ENCODE measurements at places on chromosomes 11 and 22.
A peak's percentile ranks its signal among the peaks of the same experiment; 100 is the strongest.

GRCh38 chr11:95692526-95693260, 96.9 kb downstream of the FAM76B start:
- DNase-seq: no peak

DNA sequence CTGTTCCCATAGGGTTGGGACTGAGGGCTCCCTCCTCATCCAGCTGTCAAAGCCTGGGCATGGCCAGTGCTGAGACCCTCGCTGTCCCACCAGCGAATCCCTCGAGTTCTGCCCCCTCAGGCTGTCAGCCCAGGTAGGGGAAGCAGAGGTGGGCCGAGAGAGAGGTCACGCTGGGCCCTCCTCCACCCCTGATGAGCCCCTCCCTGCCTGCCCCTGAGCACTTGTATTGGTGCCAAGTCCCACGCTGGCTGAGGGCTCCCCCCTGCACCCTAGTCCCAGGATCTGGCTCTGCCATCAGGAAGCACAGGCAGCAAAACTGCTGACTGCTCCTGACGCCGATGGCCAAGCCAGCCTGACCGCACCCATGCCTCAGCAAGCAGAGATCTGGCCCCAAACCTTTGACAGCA, 3.3 kb downstream of the PRR33 start:
- DNase-seq: no peak

DNA sequence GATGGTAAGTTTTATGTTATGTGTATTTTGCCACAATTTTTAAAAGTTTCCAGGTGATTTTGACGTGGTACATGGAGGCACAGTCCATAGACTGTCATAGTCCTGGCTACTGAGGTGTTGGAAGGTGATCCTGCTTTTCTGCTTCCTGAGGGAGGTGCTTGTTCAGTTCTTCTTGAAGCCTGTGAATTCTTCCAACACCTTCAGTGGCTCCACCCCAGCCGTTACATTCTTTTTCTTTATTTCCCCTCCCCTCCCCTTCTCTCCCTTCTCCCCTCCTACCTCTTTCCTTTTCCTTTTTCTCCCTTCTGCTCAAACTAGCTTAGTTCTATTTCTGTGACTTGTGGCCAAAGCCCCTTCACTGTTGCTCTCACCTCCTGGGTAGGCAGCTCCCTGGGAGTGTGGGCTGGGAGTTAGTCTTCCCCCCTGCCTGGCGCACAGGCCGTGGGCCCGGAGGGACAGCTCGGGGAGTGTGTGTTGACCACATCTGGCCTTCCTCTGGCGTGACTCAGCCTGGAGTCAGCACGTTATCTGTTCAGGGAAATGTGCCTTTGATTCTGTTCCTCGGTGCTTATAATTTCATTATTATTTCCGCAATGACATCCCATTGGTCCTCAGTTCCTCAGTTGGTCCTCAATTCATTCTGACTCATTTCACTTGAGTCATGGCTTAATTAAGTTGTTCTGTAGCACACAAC, 566.2 kb downstream of the TBC1D22A start:
- no peak for DNase-seq

DNA sequence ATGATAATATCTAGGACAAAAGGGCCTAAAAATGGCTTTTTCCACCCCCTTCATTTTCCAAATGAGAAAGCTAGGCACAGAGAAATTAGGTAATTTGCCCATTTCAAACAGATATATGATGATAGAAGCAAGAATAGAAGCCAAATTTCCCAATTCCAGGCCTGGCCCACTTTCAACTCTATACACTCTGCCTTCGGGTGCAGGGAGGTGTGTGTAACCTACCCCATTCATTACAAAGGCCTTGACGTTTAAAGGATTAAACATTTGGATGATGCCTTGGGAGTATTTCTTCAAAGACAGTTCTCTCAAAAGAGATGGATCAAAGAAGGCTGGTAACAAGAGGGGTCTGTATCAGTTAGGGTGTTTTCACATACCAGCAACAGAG, 134.1 kb downstream of the CCDC34 start:
- no peak for DNase-seq

- no peak for DNase-seq
Measured at GRCh38 chr11:134215836-134216235, 7.9 kb downstream of the NCAPD3 start.

DNA sequence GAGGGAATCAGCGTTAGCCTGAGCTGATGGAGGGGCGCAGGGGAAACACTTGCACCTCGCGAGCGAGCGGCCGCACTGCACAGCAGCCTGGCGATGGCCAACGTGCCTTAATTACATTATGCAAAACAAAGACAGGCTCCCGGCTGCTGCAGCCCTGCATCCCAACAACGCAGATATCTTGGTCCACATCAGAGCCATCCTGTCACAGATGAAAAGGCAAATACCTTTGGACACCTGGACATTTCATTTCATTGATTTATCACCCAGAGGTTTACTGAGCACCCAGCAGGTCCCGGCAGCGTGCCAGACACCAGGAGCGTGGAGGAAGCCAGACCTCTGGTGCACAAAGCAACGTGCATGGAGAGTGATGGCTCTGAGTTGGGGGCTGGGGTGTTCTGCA, 843.0 kb downstream of the TBC1D22A start:
- no peak for DNase-seq

GRCh38 chr22:44218071-44218470, 37.3 kb downstream of the PARVG start:
- DNase-seq: no peak

- DNase-seq: no peak
Measured at GRCh38 chr22:30175690-30176288, 70.8 kb downstream of the LIF start.

DNA sequence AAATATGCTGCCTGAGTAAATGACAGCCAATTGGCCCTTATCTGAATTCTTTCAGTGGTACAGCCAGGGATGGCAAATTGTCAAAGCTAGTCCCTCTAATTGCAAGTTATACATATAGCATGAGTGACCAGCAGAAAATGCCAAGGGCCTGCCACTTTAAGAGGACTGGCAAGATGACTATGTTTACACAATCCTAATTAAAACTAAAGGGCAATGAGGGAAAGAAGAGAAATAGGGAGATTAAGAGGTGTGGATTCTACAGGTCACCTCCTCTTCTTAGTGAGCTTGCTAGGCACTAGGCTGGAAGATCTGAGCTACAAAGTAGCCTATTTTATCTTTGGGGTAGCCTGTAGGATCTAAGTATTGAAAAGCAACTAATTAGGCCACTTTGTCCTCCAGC, 13.5 kb downstream of the NUMA1 start:
- DNase-seq: no peak

- peak; percentile 96 for DNase-seq
Measured at GRCh38 chr22:25942856-25943411, 200.9 kb downstream of the MYO18B start.

GRCh38 chr11:44632466-44633123, 67.1 kb downstream of the CD82 start:
- DNase-seq: no peak

GRCh38 chr11:33540427-33540826, 160.2 kb downstream of the C11orf91 start:
- no peak for DNase-seq
